ENCODE measurements at places on chromosomes 16 and 17. TPM values are rescaled to one million over a fixed set of nuclear protein-coding genes. Genes with fewer than 3 reads are reported as not detected.

The WNT9B gene
- not detected for total RNA-seq

The TEX14 gene
- 0.29 TPM for total RNA-seq

The TRPV2 gene
- total RNA-seq, result 0.69 TPM

DNA sequence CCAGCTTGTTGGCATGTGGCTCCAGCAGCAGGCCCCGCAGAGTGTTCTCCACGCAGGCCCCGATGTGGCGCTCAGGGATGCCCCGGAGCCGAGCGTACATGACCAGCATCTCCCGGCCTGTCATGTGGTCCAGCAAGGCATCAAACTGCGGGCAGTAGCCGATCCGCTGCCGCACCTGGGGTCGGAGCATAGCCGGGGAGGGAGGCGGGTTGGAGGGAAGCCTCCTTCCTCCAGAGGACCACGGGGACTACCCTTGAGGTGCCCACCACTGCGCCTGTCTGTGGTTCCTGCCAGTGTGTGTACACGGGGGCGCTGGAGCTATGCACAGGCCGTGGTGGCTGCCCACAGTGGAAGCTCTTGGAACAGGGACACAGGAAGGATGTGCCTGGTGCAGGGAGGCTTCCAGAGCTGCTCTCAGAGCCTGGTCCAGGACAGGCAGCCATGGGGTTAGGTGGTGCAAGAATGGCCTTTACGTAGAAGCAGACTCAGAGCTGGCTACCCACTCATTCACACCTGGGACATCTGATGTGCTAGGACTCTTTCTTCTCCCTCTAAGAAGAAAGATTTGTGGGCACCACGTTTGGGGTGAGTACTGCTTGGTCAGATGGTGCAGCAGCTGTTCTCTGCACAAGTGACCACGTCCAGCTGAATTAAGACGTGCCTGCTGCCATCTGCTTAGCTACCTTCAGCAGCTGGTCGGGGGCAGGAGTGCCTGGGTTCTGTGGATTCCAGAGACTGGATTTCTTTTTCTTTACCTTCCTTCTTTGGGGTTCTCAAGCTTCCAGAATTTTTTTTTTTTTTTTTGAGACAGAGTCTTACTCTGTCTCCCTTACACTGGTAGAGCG, 11.3 kb upstream of the RNPS1 start:
- no peaks in the 10 kb centered on the region for H3K4me1 ChIP-seq
- H3K4me3 ChIP-seq, result no peak overlapping the region
- no peak for DNase-seq
- H3K27ac ChIP-seq, result no peak overlapping the region

GRCh38 chr16:56787167-56787566, 57.2 kb downstream of the NUP93 start:
- no peak for DNase-seq
- H3K36me3 ChIP-seq, result no peaks in the 10 kb centered on the region
- no peaks in the 10 kb centered on the region for H3K4me1 ChIP-seq
- no peaks in the 10 kb centered on the region for H3K27me3 ChIP-seq

DNA sequence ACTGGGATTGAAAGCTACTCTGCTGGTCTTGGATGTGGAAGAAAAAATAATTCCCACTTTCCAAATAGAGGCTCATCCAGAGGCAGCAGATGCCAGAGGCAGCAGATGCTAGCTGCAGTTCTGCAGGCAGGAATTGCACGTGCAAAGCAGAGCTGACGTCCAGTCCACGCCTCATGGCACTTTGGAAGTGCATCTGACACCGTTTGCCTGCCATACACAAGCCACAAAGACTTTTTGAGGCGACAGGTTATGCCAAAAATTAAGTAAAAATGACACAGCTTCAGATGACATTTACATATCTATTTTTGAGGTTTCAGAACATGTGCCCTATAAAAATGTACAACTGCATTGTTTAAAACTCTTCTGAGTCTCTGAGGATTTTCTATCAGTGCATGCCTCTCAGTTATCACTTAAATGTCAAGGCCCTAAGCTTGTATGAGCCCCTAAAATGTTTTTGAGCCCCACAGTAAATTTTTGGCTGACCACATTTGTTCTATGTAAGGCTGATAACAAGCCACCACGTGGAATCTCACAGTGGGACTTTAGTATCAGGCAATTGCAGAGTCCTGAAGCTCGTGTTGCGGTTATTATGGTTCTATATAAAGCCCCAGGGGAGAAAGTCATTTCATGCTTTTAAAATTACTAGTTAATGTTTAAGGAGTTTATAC, 239.2 kb downstream of the PRKCA start:
- H3K36me3 ChIP-seq, result peaks cover 3% of the 10 kb centered on the region
- no peak overlapping the region for H3K4me3 ChIP-seq
- H3K27ac ChIP-seq, result peak overlapping the region; percentile 89
- H3K4me1 ChIP-seq, result peaks cover 53% of the 10 kb centered on the region
- no peaks in the 10 kb centered on the region for H3K27me3 ChIP-seq

DNA sequence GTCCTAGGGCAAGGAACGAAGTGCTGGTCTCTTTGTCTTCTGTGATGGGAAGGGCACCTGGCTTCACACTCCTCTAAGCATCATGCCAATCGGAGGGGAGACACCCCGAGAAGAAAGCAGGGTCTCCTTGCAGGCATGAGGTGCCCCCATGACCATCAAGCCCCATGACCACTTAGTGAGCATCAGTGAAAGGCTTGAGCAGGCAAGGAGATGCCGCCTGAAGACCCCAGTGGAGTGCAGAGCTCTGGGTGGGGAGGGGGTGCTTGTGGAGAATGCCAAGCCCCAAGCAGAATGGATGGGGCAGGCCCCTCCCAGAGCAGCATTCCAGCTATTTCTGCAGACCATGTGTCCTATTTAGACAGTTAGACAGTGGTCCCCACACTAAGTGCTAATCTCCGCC, 232.7 kb upstream of the TNRC6C start:
- H3K27me3 ChIP-seq, result peaks cover 92% of the 10 kb centered on the region
- H3K4me1 ChIP-seq, result no peaks in the 10 kb centered on the region
- no peaks in the 10 kb centered on the region for H3K36me3 ChIP-seq
- H3K4me3 ChIP-seq, result no peak overlapping the region

DNA sequence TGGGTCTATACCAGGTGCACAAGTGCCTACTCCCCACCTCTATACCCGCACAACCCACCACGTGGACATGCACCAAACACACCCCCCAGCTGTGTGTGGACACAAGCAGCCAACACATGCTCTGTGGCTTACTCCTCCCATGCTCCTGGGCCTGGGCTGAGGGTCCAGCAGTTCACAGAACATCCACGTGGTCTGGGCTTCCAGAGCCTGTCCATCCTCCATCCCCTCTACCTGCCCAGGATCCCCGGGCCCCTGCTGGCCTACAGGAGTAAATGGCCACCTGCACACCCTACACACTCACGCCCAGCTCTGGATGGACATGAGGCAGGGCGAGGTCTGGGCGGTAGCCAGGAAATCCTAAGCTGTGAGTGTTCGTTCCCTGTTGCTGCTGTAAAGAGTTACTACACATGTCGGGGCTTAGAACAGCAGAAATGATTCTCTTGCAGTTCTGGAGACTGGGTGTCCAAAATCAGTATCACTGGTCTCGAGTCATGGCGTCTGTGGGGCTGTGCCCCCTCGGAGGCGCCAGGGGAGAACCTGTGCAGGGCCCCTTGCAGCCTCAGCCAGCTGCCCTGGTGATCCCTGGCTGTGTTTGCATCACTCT, 15.0 kb upstream of the RAI1 start:
- peaks cover 16% of the 10 kb centered on the region for H3K4me1 ChIP-seq
- no peak overlapping the region for H3K4me3 ChIP-seq
- H3K36me3 ChIP-seq, result no peaks in the 10 kb centered on the region

GRCh38 chr17:69555056-69555455, 140.6 kb downstream of the MAP2K6 start:
- no peaks in the 10 kb centered on the region for H3K27me3 ChIP-seq
- peak; percentile 25 for DNase-seq
- H3K27ac ChIP-seq, result no peak overlapping the region
- H3K4me1 ChIP-seq, result peaks cover 22% of the 10 kb centered on the region
